ENCODE measurements at places on chromosomes 12 and 14.

DNA sequence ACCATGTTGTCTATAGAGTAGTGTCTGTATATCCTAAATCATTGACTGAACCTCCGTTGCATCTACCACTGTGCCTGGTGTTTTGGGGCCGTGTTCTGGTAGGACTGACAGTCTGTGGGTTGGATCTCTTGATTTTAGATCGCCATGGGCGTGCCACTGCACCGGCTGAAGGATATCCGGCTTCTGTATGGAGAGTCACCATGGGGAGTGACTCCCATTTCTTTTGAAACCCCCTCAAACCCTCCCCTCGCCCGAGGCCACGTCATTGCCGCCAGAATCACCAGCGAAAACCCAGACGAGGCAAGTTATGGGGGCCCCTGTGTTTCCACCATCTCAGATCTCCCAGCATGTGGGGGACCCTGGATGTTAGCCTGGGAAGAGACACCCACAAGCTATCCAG lies 69.1 kb downstream of the ACACB start:
- DNase-seq = no peak

- no peak for DNase-seq
Measured at GRCh38 chr14:84877061-84877460, 652.9 kb upstream of the FLRT2 start.

DNA sequence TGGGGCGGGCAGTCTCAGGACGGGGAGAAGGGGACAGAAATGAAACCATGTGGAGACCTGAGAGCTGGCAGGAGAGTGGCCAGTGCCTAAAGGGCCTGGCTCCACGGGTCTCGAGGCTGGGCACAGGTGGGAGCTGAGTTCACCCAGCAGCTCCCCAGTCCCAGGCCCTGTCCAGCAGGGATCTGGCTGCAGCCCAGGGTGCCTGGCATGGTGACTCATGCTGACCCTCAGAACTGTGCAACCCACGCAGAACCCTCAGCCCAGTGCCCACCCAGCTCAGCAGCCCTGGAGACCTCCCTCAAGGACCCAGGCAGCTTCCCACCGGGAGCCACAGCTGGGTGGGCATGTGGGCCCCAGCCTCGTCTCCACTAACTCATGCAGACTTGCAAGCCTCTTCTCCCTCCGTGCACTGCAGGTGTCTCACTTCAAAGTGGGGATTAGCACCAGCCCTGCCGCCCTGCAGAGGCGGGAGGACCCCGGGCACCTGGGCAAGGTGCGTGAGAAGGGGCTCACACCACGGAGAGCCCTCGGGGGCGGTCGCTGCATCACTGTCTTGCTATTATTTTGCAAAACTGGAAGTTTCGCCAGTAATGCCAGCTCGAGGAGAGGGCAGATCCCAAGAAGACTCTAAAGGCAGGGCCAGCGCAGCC lies 46.3 kb downstream of the CCNK start:
- DNase-seq = no peak

- DNase-seq = no peak
Measured at GRCh38 chr12:6605421-6606330, 1.5 kb downstream of the CHD4 start.

- DNase-seq = no peak
Measured at GRCh38 chr12:131164096-131164872, 210.6 kb downstream of the ADGRD1 start.

DNA sequence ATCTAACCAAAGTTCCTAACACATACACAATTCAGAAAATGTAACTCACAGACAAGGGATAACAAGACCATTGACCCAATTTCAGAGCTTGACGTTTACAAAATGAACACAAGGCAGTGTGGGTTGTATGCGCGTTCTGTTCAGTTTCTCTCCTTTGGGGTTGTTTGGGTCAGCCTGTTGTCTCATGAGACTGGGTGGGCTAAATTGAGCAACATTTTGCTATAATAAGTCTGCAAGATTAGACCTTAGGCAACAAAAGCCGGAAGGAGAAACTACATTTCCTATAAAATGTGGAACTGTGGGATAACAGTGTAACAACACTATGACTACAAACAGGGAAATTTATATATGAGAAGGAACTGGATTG lies 18.8 kb upstream of the LTA4H start:
- DNase-seq = no peak

DNA sequence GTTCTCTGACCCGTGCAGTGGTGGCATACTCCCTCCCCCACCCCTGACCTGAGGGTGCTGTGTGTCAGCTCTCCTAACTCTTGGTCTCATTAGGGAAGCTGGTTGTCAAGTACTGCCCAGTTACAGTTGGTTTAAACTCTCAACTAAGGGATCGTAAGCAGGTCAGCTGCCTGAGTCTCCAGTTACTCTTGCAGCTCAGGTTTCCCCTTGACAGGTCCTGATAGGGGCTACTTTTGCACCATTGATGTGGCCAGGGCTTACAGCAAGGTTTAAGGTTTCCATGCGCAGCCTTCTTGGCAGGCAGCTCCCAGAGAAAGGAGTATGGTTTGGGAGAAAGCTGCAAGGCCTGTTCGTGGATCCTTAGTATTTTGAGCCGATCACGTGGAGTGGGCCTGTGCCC lies 74.5 kb downstream of the ETV6 start:
- no peak for DNase-seq

DNA sequence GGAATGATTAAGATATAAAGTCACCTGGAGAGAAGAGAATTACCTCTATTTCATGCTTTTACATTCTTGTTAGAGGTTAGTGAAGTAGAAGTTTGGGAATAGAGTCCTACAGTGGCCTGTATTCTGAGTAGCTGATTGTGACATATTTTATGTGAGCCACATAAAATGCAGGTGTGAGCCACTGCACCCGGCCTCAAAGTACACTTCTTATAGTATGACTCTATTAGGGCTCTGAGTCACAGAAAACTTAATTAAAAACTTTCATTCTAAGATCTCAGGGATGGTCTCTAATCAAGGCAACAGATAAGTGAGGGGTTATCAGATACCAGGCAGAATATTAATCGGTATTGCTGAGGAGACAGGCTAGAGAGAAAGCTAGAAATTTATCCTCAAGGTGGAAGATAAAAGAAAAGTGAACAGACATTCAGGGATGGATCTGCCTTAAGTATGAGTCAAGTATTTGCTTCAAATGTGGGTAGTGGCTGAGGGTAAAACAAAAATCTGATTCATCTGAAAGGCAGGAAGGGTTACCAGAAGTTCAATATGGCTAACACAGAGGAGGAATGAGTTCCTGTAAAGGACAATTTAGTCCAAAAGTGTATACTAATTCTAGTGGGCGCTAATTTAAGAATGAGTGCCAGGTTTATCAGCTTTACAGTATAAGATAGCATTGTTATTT lies 5.5 kb upstream of the G2E3 start:
- DNase-seq = no peak

DNA sequence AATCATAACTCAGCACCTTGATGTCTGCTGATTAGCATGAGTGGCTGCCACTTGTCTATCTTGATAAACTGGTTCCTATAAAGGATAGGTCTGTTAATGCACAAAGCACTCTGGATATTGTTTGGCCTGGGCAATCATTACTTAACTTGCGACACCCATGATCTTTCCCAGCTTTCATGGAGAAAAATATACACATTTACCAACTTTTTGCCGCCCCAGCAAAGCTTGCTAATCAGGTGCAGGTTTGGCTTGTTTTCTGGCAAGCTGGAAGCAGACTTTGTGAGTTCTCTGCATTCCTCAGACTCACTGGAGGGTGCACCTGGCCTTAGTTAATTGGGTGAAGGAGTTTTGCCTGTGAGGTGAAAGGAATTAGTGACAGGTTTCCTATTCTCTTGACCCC lies 1126.4 kb upstream of the FLRT2 start:
- DNase-seq = no peak

- no peak for DNase-seq
Measured at GRCh38 chr12:23585782-23586163, 363.7 kb downstream of the SOX5 start.

DNA sequence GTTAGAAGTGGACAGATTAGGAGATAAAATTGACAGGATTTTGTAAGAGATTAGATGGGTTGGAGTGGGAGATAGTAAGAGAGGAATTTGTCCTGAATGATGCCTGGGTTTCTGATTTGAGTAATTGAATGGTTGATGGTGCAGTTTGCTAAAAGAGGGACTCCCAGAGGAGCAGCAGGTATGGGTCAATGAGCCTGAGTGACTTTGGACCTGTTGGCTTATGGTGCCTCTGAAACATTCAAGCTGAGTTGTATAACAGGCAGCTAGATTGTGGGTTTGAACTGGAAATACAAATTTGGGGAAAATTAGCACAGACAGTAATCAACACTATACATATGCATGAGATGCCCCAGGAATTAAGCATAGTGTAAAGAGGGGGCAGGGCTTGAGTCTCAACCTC lies 16.7 kb upstream of the SYNDIG1L start:
- DNase-seq = no peak

- DNase-seq = no peak
Measured at GRCh38 chr14:24943024-24943423, 106.9 kb downstream of the STXBP6 start.

DNA sequence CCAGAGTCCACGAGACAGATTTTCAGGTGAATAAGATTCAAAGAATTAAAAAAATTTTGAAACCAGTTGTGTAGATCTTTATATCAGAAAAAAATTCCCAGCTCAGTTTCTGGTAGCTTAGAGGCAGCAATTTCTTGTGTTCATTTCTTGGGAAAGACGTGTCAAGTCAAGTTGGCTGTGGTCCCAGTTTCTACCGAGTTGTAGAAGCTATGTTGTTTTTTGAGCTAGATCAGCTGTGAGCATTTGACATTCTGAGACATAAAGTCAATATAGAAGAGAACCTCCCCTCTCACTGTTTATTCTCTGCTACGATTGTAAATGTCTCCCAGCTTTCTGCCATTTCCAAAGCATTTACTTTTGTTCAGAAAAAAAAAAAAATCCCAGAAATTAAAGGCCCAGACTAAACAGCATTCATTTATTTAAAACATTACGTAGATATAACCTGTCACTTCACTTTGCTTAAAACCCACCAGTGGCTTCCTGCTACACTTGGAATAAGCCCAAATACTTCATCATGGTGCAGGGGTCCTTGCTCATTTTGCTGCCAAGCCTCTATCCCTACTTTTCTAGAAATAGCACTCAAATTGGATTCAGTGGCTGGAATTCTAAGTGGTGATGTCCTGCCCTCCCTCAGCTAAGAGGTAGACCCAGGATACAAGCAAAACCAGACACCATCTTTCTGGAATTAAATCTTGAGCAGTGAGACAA lies 20.6 kb upstream of the PYGL start:
- DNase-seq = no peak

Measured in activated CD8-positive, alpha-beta memory T cell treated with anti-CD3 and anti-CD28 coated beads for 4 hours (primary cell).